ENCODE measurements at places on chromosomes 7 and 10.

GRCh38 chr7:57868771-57869483 lies 418.9 kb downstream of the ZNF716 start:
- DNase-seq = no peak

DNA sequence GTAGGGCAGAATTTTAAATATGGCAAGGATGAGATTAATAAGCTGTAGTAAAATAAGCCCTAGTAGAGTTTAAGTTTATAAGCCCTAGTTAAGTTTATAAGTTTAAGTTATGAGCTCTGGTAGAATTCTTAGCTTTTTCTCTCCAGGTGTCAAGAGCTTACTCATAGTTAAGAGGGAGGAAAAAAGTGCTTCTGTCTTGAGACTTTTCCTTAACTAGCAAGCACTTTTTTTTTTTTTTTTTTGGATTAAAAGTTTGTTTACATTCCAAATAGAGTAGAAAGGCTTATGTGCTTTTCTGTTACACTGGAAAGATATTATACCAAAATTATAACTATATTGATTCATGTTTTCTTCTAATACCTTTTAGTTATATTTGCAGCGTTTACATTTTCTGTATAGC lies 25.5 kb upstream of the MPP7 start:
- no peak for DNase-seq

GRCh38 chr7:69776611-69777010 lies 178.3 kb downstream of the AUTS2 start:
- DNase-seq = no peak

DNA sequence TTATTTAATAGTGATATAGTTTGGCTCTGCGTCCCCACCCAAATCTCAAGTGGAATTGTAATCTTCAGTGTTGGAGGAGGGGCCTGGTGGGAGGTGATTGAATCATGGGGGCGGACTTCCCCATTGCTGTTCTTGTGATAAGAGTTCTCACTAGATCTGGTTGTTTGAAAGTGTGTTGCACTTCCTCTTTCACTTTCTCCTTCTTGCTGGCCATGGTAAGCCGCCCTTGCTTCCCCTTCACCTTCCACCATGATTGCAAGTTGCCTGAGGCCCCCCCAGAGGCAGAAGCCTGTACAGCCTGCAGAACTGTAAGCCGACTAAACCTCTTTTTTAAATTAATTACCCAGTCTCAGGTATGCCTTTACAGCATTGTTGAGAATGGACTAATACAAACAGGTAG lies 101.4 kb downstream of the MTPAP start:
- DNase-seq = no peak

DNA sequence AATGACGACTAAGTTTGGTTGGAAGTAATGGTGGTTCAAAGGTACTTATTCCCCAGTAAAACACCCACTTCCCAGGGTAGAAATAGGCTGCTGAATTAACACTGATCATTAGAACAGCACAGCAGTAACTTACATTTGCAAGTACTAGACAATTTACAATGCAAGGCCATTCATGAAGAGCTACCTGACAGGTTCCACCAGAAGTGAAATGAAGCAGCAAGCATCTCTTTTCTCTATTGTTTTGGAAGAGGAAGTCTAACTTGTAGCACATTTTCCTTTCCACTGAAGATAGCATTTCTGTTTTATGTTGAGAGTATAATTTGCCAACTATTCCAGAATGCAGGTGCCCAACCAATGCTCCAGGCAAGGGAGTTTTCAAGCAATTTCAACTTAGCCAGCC lies 145.9 kb downstream of the CREB5 start:
- no peak for DNase-seq

DNA sequence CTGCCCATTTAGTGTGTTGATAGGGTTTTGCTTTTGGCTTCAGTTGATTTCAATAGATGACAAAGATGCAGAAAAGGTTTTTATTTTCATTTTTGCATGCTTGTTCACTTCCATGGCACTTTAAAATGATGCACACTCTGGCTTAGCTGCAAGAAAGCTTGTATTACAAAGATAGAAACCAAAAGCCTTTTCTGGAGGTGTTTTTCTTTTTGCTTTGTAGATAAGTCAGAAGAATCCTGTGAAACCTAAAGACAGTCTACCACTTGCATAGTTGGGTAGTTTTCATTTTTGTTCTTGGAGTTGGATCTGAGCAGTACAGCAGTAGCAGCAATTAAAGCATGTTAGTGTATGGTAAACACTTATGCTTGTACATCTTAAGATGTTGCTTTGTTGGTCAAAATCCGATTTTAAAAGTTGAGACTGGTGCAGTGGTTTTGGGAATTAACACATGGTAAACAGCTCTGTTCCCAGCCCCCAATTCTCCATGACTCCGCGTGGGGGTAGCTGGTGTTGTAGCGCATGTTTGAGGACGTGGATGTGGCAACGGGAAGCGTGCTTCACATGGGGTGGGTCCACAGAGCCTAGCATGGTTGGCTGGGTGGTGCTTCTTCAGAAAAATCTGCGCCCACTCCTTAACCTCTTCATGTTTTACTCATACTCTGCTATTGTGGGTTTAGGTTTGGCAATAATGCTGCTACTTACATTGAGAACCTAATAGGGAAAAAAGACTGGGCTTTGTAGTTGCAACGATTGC lies 19.8 kb downstream of the CCNY start:
- DNase-seq = no peak

DNA sequence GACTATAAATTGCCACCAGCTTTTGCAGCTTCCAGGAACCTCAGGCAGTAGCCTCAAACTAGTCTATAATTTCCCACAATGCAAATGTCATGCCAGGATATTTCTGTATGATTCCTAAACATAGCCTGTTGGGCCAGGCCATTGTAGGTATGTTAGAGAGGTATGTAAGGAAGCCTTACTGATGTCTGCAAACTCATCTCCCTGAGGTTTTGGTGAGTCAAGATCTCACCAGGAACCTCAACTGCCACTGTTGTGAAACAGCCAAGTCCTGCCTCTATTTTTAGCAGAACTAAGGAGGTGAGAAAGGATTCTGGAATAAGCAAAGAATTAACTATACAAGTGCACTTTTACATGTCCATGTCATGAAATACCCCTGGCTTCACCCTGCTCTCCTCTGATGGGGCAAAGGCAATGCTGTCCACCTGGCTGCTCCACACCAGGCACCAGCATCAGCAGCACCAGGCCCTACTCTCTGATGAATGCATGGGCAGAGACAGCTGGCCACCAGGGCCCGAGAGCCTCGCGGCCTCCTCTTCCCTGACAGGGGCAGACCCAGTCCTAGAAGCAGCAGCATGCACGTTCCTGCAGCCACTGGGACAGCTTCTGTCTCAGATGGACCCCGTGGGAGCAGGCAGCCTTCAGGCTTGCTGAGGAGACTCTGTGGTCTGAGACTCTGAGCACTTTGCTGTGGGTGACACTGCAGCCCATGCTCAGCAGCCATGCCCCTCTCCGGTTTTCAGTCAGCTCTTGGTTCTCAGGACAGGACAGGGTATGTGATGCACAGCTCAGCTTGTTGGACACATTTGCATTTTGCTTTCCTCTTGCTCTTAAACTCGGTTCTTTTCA lies 147.3 kb downstream of the ZMYND11 start:
- no peak for DNase-seq

DNA sequence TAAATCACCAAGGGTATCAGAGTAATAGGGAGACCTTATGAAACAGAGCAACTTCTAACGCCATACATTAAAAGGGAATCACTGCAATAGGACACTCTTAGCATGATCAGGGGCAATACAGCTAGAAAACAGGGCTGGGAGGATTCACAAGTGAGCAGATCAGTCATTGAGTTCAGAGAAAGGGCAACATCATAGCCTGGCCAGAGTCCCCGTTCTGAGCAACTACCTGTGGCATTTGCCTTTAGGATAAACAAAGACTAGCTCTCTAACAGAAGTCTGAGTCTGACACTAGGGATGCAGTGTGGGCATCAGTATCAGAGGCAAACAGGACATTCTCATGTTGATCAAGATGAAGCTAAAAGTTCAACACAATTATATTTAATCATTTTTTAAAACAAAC lies 297.9 kb downstream of the DGKB start:
- no peak for DNase-seq

GRCh38 chr7:55072251-55072650 lies 53.4 kb downstream of the EGFR start:
- no peak for DNase-seq

DNA sequence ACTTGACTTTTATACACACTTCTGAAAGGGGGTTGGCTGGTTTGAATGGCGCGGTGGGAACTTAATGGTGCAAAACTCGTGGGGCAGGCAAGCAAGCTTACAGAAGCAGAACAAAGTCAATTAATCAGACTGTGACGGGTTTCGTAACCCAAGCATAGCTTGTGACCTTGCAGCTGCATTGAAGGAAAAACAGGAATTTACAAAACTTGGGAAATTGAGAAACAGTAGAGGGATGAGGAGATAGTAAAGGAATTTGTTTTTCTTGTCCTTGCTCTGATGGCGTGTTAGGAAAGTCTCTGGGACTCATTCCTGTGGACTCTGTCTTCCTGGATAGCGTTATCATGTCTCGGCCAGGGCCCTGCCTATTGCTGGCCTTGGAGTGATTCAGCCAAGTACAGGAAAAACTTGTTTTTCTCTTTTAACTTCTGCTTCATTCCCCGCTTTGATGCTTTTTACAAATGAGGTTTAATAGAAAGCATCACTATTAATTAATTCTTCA lies 220.0 kb upstream of the KCND2 start:
- no peak for DNase-seq

- DNase-seq = no peak
Measured at GRCh38 chr10:60965696-60966095, 21.7 kb upstream of the RHOBTB1 start.

DNA sequence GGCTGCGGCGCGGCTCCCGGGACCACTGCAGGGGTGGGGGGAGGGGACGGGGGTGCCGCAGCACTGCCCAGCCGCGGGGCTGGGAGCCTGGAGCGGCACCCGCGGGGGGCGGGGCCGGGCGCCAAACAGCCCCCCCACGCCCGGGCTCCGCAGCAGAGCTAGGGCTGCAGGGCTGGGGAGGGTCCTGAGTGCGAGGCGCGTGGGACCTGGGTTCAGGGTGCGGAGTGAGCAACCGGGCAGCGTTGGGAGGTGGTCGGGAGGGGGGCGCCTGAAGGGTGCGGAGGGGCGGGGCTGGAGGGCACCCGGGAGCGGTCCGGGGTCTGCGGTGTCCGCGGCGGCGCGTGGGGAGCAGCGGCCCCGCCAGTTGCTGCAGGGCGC lies 528 bp downstream of the CAMK2G start:
- peak; percentile 69 for DNase-seq

GRCh38 chr10:100806356-100806645 lies 60.9 kb downstream of the PAX2 start:
- DNase-seq = no peak

DNA sequence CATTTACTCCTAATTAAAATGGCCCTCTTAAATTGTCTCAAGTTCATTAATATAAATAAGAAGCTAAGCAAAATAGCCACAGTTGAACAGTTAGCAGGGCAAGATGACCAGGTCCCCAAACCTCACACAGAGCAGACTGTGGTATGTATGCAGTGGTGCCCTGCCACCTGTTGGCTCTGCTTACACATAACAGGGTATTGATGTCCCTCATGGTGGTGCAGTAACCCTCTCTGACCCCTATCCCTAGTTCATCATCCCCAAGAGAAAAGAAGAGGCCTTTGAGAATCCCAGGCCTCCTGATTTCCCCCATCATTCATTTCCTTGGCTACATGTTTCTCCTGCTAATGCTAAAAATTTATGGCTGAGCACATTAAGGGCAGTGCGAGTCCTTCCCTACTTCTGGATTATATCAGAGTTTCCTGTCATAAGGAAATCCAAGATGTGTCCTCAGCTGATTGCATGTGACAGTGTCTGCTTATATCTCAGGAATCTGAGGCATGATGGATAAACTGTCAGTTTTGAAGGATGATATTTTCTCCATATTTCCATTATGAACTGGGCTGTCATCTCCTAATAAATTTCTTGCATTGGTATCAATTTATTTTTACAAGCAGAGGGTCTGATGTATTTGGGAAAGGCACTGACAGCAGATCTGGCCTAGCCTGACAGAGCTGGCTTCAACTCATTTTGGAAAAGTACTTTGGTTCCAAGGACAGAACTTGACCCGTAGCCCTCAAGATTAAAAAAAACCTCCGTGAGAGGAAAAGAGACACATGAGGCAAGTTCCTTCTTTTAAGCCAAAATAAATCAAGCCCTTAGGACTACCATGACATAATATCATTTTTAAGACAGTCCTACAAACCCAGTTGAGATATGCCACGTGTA lies 880.6 kb downstream of the LRMDA start:
- no peak for DNase-seq

GRCh38 chr7:26399736-26400135 lies 108.1 kb downstream of the SNX10 start:
- DNase-seq = no peak

DNA sequence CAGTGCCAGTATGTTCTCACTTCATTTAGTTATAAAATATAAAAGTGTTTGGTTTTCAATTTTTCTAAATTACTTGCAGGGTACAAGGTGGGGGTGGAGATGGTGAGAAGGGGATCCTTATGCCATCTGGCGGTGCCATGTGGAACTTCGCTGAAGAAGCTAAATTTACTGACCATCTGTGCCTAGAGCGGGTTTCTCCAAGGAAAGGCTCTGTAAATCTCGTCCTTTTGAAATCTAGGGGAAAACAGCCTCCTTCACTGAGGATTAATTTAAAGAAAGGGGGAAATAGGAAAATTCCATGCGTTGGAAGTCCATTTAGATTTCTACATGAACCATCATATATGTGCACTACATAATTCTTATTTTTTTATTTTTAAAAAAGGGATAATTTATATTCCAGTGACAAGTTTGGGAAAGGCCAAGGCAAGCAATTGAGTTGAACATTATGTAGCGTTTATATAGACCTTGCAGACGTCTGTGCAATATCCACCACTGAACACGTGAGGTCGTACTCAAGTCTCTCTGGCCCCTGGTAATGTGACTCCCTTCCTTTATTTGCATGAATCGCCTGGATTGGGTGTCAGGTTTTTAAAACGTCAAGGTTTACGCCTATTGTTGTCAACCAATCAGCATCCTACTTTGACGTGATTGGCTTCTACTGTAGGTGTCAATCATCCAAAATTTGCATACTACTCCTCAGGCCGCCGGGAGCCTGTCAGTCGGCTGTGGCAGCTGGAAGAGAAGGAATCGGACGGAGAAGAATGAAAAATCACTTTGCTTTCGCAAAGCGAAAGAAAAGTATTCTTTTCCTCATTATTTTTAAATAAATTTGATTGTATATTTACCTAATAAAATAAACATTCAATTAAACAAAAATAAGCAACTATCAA lies 297.1 kb upstream of the NFE2L3 start:
- peak; percentile 86 for DNase-seq

- DNase-seq = no peak
Measured at GRCh38 chr7:92808006-92808405, 28.4 kb downstream of the CDK6 start.

- DNase-seq = no peak
Measured at GRCh38 chr7:30757342-30757692, 5.4 kb downstream of the INMT start.

DNA sequence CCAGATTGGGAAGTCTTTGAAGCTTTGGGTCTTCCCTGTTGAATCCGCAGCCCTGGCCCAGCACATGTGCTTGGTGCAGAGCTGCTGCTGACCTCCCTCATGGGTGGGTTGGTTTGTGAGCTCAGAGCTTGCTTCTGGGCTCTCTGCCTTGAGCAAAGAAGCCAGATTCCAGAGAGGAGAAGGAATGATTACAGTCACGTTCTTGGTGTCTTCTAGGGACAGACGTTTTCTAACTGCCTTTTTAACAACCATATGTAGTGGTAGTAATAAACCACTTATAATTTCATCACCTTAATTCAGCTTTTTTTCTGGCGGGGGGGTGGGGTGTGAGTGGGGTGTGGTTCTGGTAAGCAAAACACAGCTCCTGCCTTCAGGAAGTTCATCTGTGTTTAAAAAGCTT lies 39.5 kb downstream of the LRMDA start:
- no peak for DNase-seq

- peak; percentile 34 for DNase-seq
Measured at GRCh38 chr10:45000138-45000751, 478 bp upstream of the ZNF22 start.
